PC-9 (cell line): ENCODE measurements at places on chromosomes 3 and 15.

- no peak overlapping the region for H3K27ac ChIP-seq
- no peak overlapping the region for H3K4me3 ChIP-seq
- no peaks in the 10 kb centered on the region for H3K36me3 ChIP-seq
- no peak for DNase-seq
- no peaks in the 10 kb centered on the region for H3K27me3 ChIP-seq
Observed at GRCh38 chr3:146865175-146865755, 260.1 kb upstream of the PLSCR5 start.

DNA sequence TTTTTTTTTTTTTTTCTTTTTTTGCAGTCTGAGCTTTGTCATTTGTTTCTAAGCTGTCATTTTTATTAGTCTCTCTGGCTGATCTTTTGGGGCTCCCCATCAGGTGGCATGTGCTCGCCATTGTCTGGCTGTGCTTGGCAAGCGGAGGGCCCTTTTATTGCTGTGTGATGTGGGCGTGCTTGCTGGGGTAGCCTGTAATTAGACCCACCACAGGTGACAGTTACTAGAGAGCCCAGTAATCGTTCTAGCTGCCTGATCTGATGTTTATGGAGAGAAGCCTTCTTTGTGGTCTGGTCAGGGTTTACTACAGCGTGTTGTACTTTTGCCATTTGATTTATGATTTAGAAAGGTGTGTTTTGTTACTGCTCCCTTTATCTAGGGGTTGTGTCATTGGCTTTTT lies 179.9 kb downstream of the MCTP2 start:
- H3K27ac ChIP-seq = no peak overlapping the region
- no peaks in the 10 kb centered on the region for H3K4me1 ChIP-seq
- H3K4me3 ChIP-seq = no peak overlapping the region
- H3K27me3 ChIP-seq = no peaks in the 10 kb centered on the region
- H3K36me3 ChIP-seq = no peaks in the 10 kb centered on the region

DNA sequence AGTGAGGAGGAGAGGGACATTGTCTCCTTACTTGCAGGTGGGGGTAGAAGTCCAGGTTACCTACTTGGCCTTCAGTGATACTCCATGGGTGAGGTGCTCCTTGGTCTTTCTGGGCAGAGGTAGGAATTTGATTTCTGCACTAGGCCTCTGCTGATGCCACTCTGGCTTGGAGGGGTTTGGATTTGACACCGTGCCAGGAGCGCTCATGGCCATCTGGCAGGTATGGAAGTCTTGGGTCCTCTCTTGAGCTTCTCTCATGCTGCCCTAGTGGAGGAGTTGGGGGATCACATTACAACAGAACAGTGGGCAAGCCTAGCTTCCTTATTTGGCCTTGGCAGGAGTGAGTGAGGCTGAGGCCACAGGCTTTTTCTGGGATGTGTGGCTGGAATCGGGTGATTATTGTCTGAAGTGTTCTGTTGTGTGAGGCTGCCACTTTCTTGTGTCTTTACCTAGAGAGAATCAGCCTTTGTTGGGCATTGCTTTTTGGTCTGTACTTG lies 525.0 kb downstream of the GABRG3 start:
- H3K27ac ChIP-seq = no peak overlapping the region
- no peaks in the 10 kb centered on the region for H3K36me3 ChIP-seq
- no peak for DNase-seq
- H3K4me3 ChIP-seq = no peak overlapping the region
- H3K27me3 ChIP-seq = peaks cover 3% of the 10 kb centered on the region; the same call in 1 of the 2 replicates
- no peaks in the 10 kb centered on the region for H3K4me1 ChIP-seq

DNA sequence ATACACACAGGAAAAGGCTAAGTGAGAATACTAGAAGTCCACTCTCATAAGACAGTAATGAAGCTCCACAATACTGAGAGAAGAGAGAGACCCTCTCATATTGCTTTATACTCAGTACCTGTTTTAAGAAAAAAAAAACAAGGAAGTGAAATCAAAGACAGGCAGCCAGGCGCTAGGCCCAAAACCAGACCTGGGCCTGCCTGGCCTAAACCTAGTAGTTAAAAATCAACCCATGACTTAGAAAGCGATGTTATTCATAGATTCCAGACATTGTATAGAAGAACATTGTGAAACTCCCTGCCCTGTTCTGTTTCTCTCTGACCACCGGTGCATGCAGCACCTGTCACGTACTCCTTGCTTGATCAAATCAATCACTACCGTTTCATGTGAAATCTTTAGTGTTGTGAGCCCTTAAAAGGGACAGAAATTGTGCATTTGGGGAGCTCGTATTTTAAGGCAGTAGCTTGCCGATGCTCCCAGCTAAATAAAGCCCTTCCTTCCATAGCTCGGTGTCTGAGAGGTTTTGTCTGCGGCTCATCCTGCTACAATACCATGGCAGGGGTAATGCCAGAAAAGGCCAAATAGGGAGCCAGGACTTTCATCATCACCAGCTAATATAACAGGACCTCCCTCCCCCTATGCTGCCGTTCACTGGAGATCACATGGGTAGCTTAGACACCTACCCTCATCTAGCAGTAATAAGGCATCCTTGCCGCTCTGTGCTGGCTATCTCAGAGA lies 1294.1 kb downstream of the NSUN3 start:
- H3K36me3 ChIP-seq = no peaks in the 10 kb centered on the region
- no peak overlapping the region for H3K27ac ChIP-seq
- no peaks in the 10 kb centered on the region for H3K4me1 ChIP-seq
- no peak overlapping the region for H3K4me3 ChIP-seq
- no peak for DNase-seq

DNA sequence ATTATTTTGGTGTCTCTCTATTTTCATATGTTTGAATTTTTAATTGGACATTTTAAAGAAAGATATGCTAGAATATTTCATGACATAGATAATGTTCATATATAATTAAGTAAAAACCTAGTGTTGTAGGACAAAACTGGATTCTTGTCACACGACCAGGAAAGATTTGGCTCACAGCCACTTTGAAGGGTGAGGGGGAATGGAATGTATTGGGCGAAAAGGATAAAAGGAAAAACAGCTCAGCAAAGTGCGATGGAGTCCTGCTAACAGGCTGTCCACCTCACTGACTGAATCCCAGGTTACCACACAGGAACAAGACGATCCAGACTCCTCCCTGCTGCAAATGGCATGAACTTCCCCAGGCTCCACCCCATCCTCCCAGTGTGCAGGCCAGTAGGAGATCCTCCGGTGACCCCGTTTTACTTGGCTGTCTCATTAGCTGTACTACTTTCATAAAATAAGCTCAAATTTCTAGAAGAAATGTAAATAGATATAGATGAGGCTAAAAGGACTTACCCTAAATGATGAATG lies 186.2 kb downstream of the CD47 start:
- no peak for DNase-seq
- H3K36me3 ChIP-seq = no peaks in the 10 kb centered on the region
- peaks cover 8% of the 10 kb centered on the region for H3K4me1 ChIP-seq

DNA sequence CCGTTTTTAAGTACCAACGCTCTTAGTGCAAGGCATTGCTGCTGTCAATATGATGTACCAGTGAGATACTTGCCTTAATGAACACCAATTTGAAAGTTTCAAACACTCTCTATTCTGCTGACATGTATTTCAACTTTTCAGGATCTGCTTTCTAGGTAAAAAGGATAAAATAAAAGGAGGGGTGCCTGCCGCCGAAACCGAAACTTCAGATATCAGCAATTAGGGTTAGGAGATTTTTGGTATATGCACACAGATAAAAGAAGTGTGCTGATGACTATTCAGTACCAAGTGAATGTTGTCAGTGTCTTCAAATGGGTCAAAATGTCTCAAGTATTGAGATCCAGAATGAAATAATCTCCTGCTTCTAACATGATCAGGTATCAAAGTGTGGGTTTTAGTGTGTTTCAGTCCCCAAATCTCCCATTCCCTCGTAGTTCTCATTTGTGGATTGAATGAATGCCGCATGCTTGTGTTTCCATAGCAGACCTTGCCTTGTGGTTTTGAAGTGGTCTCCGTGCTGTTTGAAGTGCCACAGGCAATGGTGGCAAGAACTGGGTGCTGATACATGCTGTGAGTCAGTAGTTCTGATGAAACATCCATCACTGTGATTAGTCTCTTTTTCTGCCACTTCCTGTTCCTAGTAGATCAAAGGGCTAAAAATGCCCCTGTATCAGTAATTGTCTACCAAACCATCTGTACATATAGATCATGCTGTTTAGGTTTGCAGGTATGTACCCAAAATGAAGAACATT lies 22.5 kb downstream of the CHST14 start:
- no peak for DNase-seq
- no peaks in the 10 kb centered on the region for H3K36me3 ChIP-seq
- no peaks in the 10 kb centered on the region for H3K27me3 ChIP-seq
- peaks cover 15% of the 10 kb centered on the region for H3K4me1 ChIP-seq
- no peak overlapping the region for H3K4me3 ChIP-seq
- H3K27ac ChIP-seq = peak overlapping the region; percentile 52

DNA sequence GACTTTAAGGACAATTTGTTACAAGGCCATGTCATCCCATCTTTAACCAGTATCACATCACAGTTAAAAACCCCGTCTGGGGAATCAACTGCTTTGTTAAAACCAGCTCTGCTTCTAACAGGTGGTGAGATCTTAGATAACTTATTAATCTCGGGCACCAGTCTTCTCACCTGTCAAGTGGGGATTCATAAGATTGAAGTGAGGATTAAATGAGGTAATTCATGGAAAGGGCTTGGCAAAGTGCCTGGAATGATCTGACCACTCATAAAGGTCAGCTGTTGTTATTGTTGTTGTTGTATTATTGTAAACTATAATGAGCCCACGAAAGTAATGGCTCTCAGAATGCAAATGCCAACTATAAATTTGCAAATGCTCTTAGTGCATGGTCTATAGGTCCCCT lies 30.1 kb upstream of the SLC24A5 start:
- DNase-seq = no peak
- no peaks in the 10 kb centered on the region for H3K4me1 ChIP-seq
- no peaks in the 10 kb centered on the region for H3K27me3 ChIP-seq
- no peak overlapping the region for H3K27ac ChIP-seq

DNA sequence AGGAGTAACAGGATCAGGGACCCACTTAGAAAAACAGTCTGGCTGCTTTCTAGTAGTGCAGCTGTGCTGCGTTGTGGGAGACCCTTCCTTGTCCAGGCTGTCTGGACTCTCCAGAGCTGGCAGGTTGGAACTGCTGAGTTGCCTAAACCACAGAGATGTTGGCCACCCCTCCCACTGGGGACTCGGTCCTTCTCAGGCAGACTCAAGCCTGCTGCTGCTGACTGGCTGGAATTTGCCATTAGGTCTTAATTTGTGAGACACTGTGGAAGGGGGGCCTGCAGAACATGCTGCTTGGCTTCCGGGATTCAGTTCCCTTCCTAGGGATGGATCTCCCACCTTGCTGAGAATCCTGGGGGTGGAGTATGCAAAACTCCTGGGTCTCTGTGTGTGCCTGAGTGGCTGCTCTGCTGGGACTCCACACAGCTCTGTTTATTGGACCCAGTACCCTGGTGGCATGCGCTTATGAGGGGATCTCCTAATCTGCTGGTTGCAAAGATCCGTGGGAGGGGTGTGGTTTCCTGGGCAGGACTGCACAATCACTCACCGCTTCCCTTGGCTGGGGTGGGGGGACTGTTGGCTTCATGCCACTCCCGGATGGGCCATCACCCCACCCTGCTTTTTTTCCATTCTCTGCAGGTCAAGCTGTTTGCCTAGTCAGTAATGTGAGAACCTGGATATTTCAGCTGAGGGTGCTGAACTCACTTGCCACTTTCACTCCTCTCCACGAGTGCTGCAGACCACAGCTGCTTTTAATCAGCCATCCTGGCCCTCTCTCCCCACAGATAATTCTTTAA lies 150.5 kb downstream of the CFAP20DC start:
- peak; percentile 1 for DNase-seq
- H3K4me1 ChIP-seq = no peaks in the 10 kb centered on the region
- no peak overlapping the region for H3K4me3 ChIP-seq
- no peaks in the 10 kb centered on the region for H3K36me3 ChIP-seq

DNA sequence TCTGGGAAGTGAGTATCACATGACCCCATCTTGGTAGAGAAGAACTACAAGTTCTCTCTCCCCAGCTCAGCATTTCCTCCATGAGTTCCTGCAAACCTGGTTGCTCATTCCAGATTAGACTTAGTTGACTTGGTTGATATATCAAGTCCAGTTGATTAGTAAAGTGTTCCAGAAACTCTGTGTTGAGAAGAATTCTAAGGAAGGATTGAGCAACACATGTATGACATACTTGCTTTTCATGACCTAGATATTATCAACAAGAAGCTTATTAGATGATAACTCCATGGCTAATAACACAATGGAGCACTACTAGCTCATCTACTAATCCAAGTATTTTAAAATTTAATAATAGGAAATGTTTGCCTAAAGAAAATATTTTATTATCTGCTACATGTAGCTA lies 6.4 kb upstream of the EID1 start:
- H3K36me3 ChIP-seq = no peaks in the 10 kb centered on the region
- no peak overlapping the region for H3K27ac ChIP-seq
- DNase-seq = peak; percentile 33
- H3K27me3 ChIP-seq = no peaks in the 10 kb centered on the region
- H3K4me1 ChIP-seq = peaks cover 39% of the 10 kb centered on the region
- H3K4me3 ChIP-seq = no peak overlapping the region

DNA sequence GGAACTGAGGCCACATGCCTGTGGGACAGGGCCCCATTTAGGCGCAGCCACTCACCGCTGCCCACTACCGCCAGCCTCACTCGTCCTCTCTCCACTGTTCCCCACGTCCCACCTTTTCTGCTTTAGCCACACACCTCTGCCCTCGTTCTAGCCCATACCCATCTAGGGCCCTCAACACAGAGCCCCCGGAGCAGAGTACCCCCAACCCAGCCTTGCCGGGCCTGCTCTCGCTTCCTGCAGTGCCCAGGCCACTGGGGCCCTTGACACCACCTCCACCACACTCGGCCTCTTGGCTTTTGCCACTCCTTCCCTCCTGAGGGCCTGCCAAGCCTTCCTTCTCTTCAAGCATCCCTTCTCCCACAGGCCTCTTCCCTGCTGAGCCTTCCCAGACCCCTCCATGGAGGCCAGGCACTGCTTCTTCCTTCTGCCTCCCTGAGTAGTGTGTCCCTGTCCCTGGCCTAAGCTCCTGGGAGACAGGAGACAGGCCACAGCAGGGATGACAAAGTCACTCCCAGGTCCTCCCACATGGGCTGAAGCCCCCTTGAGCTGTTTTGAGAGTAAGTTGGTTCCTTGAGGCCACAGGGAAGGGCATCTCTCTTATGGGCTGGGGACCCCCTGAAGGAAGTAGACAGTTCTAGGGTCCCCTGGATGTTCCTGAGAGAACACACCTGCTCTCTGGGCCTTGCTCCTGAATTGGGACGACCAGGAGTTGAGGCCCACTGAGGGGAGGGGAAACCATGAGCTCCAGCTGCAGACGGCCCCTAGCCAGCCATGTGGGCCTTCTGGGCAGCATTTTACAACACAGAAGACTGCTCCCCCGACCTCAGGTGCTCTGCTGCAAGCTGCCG lies 4.4 kb downstream of the PRSS50 start:
- H3K27me3 ChIP-seq = no peaks in the 10 kb centered on the region
- no peaks in the 10 kb centered on the region for H3K4me1 ChIP-seq
- H3K4me3 ChIP-seq = no peak overlapping the region
